ENCODE measurements at places on chromosomes 11 and 22.

DNA sequence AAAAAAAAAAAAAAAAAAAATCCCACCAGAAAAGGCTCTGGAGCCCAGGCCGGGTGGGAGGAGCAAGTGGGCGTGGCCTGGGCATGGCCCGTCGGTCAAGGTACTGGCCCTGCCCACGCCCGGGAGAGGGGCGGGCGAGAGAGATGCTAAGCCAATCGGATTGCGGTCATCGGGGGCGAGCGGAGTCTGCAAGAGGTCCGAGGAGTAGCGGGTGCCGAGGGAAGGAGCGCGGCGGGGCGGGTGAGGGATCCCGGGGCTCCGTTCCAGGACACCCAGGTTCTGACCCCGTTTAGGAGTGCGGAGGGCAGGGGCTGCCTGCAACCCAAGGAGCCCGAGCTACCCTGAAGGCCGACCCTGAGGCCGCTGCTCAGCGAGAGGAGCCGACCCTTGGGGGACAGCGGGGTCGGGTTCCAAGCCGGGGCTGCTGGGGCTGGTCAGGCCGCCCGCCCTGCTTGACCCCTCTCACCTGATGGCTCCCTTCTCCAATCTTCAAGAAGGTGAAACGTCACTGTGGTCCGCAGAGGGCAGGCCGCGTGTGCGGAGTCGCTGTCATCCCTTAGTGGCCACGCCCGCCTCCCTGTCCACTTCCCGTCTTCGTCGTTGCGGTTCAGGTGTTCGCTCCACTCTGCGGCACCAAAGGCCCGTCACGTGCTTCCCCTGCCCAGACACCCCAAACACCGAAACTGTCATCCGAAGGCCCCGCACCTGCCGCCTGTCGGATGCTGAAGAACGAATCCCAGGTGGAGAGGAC lies 11.1 kb upstream of the TAB1 start:
- peak; percentile 92 for DNase-seq

DNA sequence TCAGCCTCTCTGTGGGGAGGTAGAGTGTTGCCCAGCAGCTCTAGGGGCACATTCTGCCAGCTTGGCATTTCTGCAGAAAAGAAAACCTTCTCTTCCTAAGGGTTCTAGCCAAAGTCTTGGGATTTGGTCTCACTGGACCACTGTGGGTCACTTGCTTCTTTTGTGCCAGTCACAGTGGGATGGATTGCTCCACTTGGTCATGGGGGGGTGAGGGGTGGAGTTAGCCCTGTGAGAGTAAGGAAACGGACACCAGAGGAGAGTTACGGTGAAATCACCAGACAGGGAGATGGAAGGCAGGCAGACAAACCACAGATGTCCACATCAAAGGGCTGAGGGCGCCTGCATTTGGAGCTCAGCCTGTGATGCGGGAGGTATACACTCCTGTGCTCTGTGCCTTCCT lies 10.8 kb downstream of the SGSM1 start:
- no peak for DNase-seq

GRCh38 chr11:75852406-75853017 lies 37.5 kb downstream of the UVRAG start:
- DNase-seq: no peak

- peak; percentile 83 for DNase-seq
These were observed 104.5 kb upstream of the RAG2 start for GRCh38 chr11:36702330-36703054.

- DNase-seq: no peak
These were observed 106.1 kb downstream of the SLC1A2 start for GRCh38 chr11:35313066-35313759.

- no peak for DNase-seq
These were observed 145.1 kb downstream of the TBC1D22A start for GRCh38 chr22:46907241-46908215.
